ENCODE measurements at places on chromosomes 16 and 17. TPM values are rescaled to one million over a fixed set of nuclear protein-coding genes. Genes with fewer than 3 reads are reported as not detected.
A peak's percentile ranks its signal among the peaks of the same experiment; 100 is the strongest.

The MYH2 gene
- total RNA-seq: not detected

The TERB1 gene
- not detected for total RNA-seq

The BCL7C gene
- 34.3 TPM for total RNA-seq

The ABCC6 gene
- 5.1 TPM for total RNA-seq

The PIRT gene
- not detected for total RNA-seq

DNA sequence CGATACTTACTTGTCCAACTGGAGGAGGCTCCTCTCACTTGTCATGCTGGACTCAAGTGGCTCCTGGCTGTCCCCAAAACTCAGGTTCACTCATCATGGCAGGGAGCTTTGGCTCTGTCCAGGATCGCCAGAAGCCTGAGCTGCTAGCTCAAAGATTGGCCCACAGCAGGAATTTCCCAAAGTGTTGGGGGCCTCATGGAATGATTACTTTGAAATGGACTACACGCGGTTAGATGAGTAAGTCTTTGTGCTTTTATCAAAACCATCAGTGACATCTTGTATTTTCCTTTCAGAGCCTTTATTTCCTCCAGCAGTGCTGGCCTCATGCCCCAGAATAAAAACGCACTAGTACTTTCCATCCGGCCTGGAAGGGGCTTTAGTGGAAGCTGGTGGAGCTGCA, 29.2 kb upstream of the PHB1 start:
- no peak for DNase-seq

DNA sequence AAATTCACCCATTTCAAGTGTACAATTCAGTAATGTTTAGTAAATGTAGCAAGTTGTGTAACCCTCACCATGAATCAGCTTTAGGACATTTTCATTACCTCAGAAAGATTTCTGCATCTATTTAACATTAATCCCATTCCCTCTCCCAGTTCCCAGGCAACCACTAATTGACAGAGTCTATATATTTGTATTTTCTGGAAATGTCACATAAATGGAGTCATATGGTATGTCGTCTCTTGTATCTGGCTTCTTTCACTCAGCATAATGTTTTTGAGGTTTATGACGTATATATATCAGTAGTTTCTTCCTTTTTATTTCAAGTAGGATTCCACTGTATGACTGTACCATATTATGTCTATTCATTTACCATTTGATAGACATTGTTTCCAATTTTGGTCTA, 199.8 kb downstream of the CYB561 start:
- no peak for DNase-seq

GRCh38 chr17:3635474-3636153, 436 bp downstream of the SHPK start:
- peak; percentile 31 for DNase-seq

- DNase-seq: no peak
Measured at GRCh38 chr16:28836761-28837064, 9.4 kb downstream of the TUFM start.

GRCh38 chr16:12611916-12612597, 191.6 kb downstream of the CPPED1 start:
- DNase-seq: no peak

DNA sequence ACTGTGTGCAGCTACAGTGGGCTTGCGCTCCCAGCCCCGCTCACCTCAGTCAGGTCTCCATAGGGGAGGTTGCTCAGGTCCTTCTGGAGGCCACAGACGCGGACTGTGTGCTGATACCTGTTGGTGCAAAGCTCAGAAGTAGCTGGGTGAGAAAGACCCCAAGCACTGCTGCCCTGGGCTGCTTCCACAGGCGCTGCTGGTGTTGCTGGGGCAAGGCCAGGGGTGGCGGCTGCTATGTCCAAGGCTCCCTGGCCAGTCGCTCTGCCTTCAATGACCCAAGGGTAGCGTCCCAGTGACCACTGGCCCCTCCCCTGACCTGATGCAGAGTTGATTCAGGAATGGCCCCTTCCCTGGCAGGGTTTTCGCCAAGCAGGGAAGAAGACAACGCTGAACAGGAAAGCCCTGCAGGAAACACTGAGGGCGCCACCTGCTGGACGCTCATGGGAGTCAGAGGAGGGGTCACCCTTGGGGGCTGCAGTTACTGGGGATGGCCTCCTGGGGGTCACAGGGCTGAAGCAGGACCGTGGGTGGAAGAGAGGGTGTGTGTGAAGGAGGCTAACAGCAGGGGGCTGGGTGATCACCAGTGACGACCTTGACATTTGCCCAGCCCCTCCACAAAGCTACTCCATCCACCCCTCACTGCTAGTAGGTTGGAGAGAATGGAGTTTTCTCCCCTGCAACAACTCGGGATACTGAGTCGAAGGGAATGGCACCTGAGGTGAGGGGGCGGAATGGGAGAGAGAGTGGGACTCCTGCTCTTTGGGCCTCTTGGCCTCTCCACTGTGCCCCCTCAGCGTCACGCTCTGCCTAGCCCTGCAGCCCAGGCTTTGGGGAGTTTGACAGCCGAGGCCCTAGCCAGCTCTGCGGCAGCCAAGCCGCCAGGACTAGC, 38.3 kb downstream of the ABCC12 start:
- peak; percentile 75 for DNase-seq

DNA sequence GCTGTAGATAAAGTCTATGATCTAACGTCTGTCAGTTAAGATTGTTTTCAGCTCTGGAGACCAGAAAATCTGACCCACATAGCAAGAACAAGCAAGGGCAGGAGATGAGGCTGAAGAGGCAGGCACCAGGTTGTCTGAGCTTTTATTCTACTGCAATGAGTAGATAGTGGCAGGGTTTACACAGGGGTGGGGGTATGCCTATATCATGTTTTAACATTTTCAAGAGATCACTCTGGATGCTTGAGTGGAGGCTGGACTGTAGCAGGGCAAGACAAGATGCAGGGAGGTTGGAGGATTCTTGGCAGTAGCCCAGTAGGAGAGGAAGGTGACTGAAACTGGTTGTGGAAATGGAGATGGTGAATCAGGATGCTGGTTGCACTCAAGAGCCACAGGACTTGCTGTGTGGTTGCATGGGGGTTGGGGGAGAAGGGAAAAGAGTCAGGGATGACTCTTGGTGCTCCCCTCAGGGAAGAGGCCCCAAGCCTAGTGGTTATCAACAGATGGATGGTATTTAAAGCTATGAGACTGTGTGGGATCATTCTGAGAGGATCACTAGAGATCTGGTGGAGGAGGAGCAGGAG, 143.1 kb upstream of the KCNJ18 start:
- DNase-seq: no peak

DNA sequence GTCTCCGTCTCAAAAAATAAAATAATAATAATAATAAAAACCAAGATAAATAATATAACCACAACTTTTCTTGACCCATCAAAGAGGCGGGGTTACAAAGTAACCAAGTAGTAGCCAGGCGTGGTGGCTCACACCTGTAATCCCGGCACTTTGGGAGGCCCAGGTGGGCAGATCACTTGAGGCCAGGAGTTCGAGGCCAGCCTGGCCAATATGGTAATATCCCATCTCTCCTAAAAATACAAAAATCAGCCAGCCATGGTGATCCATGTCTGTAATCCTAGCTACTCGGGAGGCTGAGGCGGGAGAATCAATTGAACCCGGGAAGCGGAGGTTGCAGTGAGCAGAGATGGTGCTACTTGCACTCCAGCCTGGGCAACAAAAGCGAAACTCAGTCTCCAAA, 45.3 kb downstream of the ADCY9 start:
- DNase-seq: no peak

GRCh38 chr17:37743875-37744632, 805 bp downstream of the HNF1B start:
- peak; percentile 84 for DNase-seq

- DNase-seq: no peak
Measured at GRCh38 chr17:50837980-50838954, 2.9 kb downstream of the WFIKKN2 start.
